ENCODE measurements at places on chromosomes 2 and 18.

- DNase-seq: no peak
Observed at GRCh38 chr18:53417003-53417402, 807.5 kb downstream of the MBD2 start.

GRCh38 chr2:111128096-111128495, 7.4 kb downstream of the BCL2L11 start:
- DNase-seq: no peak

GRCh38 chr2:134570676-134571075, 148.1 kb downstream of the TMEM163 start:
- no peak for DNase-seq

GRCh38 chr18:63514888-63515678, 27.1 kb upstream of the SERPINB12 start:
- DNase-seq: no peak

DNA sequence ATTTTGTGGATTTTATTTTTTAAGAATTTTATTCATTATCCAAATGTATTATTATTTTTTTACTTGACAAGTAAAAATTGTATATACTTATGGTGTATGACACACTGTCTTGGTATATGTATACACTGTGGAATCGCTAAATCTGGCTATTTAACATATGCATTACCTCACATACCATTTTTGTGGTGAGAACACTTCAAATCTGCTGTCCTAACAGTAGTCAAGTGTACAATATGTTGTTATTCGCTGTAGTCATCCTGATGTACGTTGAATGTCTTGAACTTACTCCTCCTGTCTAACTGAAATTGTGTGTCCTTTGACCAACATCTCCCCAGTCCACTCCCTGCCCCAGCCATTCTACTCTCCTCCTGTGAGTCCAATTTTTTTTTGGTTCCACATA, 153.2 kb upstream of the PTPRM start:
- no peak for DNase-seq
